ENCODE measurements at places on chromosomes 4 and X.

- DNase-seq, result no peak
Measured at GRCh38 chrX:51437521-51437920, 58.9 kb downstream of the NUDT11 start.

DNA sequence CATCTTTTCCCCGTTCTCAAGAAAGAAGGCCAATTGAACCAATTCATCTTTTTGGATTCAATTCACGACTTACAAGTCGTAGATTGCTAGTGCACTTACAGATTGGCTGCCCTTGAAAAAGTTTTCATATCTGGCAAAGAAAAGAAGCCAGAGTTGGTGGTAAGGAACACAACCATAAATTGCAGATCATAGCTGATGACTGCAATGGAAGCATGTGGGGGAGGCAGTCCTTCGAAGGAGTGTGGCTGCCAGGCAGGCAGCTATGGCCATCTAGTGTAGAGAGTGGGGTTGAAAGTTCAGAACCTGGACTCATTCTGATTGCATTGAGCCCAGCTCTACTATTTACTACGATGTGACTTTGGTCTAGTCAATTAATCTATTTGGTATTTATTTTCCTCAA lies 4.5 kb downstream of the GPM6A start:
- DNase-seq, result no peak

DNA sequence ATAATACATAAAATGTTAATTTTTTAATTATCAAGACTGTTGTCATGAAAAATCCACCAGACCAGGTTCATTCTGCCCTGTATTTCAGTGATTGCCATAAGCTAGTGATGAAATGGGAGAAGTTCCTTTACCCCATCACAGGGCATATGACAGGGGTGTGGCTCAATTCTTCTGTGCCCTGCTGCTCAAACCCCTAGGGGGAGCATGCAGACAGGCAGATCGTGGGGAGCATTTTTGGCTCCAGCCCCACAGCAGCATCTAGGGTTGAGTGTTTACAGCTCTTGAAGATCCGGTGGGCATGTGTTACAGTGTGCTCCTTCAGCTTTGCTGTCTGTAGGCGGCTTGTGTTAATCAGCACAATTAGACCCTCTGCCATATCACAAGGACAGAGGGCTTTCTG lies 700.7 kb downstream of the PCDH18 start:
- no peak for DNase-seq

DNA sequence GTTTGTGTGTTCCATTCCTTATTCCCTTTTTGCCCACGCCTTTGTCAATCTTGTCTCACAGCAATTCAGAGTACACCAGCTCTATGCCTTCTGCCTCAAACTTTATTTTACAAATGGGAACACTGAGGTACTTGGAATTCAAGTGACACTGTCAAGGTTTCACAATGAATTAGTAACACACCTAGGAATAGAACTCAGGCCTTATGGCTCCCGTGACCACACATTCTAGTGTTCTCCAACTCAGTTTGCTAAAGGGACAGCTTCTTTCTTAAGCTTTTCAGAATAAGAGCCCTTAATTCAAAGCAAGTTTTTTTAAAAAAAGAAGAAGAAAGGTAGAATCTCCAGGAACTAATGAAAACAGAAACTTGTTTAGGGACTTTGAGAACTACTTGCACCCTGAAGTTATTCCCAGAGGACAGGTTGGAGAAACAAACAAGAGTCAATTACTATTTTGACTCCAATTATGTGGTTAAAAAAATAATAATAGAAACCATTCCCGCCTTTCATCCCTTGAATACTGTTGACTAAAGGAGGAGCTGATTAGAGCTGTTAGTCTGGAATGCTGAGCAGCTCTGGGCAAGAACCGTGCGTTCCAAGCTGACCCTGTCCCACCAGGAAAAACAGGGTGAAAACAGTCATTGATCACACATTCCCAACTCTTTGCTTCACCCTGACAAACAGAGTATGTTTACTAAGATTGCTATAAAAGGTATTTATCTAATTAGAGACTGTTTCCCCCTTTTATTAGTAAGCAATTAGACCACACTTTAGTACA lies 408.8 kb upstream of the CNKSR2 start:
- no peak for DNase-seq

- DNase-seq, result no peak
Measured at GRCh38 chrX:75154871-75155270, 1.2 kb downstream of the ABCB7 start.

DNA sequence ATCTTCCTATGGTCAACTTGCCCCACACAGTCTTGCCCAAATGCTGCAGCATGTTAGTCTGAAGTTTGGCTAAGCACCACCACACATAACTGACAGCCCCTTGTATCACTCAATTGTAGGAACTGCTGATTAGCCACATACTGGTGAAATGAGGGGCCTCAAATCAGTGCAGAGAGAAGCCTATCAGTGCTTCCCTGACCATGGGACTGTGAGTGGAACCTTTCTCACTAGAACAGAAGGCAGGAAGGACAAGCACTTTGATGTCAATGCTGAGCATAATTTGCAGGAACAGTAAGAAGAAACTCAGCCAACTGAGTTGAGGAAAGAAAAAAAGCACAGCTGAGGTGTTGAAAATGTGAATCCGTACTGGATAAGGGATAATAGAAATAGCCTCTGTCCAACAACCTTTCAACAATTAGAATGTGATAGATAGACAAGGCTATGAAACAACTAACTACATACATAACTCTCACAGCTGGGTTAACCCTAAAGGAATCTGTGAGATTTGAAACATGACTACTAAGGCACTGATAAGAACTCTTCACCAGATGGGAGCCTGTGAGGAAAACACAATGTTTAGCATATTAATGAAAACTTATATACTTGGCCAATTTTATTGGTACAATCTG lies 136.6 kb upstream of the SH3RF1 start:
- DNase-seq, result no peak

- DNase-seq, result no peak
Measured at GRCh38 chr4:121720109-121720508, 23.3 kb upstream of the ANXA5 start.

- no peak for DNase-seq
Measured at GRCh38 chr4:175143116-175143515, 225.0 kb downstream of the ADAM29 start.

- DNase-seq, result no peak
Measured at GRCh38 chr4:150067859-150068258, 10.4 kb upstream of the DCLK2 start.

DNA sequence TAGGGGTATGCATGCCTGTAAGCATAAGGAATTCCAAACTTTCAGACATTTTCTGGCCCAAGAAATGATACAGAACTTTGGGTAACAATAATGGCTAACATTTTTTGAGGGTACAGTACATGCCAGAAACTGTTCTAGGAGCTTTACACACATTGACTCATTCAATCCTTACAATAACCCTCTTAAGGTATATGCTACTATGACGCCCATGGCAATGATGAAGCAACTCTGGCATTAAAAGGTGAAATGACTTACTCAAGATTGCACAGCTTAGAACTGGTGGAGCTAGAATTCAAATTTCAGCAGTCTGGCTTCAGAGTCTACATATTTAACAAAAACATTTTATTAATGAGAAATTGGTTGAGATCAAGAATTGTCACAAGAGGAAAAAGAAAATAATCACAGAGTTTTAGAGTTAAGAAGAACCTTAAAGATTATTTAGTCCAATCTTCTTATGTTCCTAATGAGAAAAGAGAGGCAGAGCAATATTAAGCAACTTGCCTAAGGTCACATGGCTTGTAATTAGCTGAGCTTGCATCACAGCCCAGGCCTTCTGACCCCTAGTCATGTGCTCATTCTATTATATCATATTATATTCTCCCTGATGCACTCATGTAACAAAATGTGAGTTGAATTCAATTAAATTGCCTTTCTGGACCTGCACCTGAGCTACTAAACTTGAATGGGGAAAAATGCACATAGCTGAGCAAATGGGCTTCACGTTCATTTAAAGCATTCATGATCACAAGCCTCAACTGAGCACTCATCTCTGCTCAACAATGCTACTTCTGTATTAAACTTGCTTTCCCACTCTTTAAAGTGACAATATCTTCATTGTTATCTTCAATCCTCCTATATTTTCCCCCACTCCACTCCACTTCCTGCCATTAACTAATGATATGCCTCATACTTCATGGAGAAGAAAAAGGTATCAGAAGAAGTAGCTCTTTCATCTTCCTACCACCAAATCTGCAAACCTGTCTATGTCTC lies 73.2 kb downstream of the ENOX2 start:
- no peak for DNase-seq

DNA sequence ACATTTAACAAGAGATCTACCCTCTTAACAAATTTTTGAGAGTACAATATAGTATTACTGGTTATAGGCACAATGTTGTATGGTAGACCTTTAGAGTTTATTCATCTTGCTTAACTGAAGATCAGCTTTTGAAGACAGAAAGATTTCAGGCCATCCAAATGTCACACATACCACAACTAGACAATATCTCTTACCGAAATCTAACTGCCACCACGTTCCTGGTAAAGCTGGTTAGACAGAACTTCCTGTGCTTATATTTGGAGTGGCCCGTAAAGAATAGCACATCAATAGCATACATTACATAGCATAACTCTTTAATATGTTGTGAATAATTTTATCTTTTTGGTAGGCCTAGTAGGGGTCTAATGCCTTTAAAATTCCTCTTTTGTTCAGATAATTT lies 29.8 kb upstream of the ARHGEF6 start:
- DNase-seq, result no peak

- DNase-seq, result peak; percentile 57
Measured at GRCh38 chr4:121706595-121707021, 9.8 kb upstream of the ANXA5 start.

DNA sequence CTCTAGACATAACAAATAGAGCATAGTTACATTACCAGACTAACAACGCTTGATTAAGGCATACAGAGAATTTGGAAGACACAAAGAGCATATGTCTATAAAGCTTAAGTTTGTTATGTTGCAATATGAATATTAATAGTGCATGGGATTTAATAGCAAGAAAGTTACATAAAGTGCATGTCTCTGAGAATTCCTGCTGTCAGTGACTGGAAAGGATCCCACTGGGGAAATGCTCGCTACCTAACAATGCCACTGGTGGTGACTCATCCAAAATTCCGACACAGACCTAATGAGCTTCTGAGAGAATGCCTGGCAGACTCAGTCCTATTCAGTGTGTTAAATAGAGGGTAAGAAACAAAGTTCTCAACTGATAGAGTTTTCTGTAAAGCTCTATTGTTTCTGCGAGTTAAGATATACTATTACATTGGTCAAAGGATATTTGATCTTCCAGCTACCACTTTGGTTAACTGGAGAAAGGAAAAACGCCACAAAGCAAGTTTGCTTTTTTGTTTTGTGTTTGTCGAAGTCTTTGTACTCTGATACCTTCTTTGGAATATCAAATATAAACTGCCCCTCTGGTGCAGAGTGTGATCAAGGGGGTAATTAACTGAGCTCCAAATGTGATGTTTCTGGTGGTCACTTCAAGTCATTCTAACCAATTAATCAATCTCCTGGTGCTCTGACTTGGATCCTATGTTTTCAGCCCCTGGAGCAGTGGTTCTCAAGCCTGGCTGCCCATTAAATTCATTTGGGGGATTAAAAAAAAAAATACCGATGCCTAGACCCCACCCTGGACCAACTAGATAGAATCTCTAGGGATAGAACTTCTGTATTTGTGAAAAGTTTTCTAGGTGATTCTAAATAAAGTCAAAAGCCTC lies 107.9 kb downstream of the PALLD start:
- no peak for DNase-seq

DNA sequence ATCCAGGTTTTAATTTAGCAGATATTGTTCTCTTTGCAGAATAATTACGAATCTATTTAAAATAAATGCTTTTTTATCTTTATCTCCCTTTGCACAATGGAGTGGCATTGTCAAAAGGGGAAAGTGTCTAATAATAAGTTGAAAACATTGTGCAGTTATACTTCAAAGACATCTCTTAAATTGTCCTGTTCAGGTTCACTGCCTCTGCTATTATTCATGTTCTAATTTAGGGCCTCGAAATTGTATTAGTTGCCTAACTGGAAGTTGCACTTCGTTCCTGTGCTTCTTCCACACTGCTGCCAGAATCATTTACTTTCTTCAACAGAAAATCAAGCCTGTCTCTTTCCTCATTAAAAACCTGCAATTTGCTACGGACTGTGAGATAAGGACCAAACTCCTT lies 150.5 kb upstream of the SPRY1 start:
- no peak for DNase-seq

DNA sequence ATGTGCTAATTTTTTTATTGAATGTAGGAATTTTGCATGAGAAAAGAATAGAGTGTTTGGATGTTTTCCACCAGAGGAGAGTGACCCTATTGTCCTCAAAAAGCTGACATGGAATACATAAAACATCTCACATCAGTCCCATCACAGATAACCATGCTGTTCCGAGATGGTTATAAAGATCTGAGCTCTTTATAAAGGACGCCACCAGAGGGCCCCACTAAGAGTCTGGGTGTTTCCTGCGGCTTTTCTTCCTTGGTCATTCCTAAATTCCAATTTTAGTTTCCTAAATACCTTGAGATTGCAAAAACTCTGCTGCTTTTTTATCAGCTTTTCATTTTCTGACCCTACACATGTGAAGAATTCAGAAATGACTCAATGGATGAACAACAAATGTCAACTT lies 504.5 kb upstream of the FRG1 start:
- no peak for DNase-seq

DNA sequence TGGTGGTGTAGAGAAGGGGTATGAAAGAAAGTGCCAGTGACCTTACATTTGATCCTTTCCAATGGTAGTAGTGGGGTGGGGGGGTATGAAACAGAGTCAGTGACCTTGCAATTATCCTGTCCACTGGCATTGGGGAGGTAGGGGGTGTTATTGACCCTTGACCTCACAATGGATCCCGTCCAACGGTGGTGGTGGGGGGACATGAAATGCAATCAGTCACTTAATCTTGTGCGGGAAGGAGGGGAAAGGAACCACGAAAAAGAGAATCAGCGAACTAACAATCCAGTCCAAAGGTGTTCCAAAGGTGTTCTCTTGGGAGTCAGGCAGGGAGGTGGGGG lies 619 bp upstream of the PDK3 start:
- no peak for DNase-seq

DNA sequence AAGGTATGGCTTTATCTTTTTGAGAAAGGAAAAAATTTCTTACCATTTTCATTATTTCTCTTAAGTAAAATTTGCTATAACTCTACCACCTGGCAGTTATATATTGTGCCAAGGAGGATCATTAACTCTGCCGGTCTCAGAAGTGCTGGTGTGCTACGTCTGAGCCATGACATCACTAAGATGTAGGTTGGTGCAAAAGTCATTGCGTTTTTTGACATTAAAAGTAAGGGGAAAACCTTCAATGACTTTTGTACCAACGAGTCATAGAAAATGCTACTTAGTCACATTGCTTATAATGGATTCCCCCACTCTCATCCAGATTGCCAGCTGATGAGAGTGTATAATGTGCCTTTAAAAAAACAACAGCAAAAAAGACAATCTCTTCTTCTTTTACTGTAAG lies 569.1 kb upstream of the GALNT7 start:
- DNase-seq, result no peak

- no peak for DNase-seq
Measured at GRCh38 chr4:102454981-102455685, 46.0 kb upstream of the NFKB1 start.

- DNase-seq, result no peak
Measured at GRCh38 chr4:116064331-116064730, 950.9 kb upstream of the NDST4 start.

- DNase-seq, result no peak
Measured at GRCh38 chrX:30308263-30309138, 689 bp downstream of the NR0B1 start.

- DNase-seq, result no peak
Measured at GRCh38 chr4:143085224-143085623, 99.5 kb upstream of the USP38 start.

Data from activated naive CD4-positive, alpha-beta T cell treated with anti-CD3 and anti-CD28 coated beads for 36 hours (primary cell).